ENCODE measurements at places on chromosomes 12 and 14.

DNA sequence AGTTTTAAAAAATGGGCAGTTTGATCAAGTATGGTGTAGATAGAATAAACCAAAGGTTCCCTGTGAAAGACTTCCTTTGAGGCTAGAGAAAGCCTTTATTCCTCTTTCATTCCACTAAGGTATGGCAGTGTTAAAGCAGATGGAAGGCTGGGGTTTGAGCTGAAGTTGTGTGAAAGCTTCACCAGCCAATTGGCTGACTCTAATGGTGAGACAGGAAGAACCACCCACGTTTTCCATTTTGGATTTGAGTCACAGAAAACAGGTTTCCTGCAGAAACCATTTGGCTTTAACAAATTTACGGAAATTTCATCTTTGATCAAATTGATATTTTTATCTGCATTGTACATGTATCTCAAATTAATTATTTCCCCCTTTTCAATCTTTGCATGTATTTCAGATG, 455.0 kb downstream of the PCNX1 start:
- no peak for DNase-seq

GRCh38 chr12:54032627-54033100, at the start of gene HOXC5:
Gene HOXC5, plus strand, starts transcription at chr12:54033050. Its CDS starts 73 bp downstream, at chr12:54033123.
- peak; percentile 69 for DNase-seq

- no peak for DNase-seq
Observed at GRCh38 chr12:122003651-122004611, 17.8 kb upstream of the BCL7A start.

DNA sequence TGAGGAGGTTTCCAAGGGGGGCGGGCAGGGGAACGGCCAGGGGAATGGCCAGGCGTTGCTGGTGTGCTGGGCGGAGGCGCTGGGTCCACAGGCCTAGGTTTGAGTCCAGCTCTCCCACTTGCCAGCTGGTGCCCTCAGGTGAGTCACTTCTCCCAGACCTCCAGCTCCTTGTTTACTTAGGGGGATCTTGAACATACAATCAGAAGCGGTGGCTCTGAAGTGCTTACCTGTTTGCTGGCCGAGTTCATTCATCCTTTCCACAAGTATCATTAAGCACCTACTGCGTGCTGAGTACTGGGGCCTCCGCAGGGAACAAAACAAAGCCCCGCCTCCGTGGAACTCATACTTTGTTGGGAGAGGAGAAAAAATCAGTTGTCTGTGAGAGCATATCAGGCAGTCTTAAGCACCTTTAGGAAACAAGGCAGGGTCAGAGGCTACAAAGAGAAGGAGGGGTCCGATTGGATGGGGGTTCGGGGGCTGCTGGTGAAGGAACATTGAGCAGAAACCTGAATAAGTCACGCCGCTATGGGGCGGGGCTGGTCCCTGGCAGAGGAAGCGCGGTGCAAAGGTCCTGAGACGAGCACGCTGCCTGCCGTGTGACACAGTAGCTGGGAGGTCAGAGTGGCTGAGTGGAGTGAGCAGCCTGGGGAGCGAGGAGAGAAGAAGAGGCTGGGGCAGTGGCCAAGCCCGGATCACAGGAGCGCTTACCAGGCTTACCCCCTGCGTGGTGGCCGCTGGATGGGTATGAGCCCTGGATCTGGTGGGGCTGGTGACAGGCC, 15.1 kb downstream of the MVK start:
- no peak for DNase-seq

GRCh38 chr12:29880987-29881386, 97.2 kb upstream of the TMTC1 start:
- DNase-seq = no peak

- DNase-seq = no peak
Observed at GRCh38 chr12:93974252-93974651, 174.1 kb upstream of the PLXNC1 start.

DNA sequence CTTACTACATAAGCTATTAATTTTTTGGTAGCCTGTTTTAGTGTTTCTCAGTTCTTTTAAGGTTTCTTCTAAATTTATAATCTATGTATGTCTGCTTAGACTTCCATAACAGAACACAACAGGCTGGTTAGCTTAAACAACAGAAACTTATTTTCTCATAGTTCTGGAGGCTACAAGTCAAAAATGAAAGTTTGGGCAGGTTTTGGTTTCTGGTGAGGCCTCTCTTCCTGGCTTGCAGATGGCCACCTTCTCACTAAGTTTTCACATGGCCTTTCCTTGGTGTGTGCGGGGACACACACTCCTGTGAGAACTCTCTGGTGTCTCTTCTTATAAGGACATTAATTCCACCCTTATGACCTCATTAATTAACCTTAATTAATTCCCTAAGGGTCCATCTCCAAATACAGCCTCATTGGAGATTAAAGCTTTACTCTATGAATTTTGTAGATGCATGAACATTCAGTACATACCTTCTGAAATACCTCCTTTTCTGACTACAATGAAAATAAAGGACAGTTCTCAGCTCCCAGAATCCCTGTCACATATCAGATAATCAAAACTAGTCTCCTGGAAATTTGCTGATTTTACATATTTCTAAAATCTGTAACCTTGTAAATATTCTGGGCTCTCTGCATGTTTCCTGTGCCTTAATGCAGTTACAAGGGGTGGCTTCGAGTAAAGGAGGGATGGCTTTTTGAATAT, 23.2 kb upstream of the BMAL2 start:
- no peak for DNase-seq

DNA sequence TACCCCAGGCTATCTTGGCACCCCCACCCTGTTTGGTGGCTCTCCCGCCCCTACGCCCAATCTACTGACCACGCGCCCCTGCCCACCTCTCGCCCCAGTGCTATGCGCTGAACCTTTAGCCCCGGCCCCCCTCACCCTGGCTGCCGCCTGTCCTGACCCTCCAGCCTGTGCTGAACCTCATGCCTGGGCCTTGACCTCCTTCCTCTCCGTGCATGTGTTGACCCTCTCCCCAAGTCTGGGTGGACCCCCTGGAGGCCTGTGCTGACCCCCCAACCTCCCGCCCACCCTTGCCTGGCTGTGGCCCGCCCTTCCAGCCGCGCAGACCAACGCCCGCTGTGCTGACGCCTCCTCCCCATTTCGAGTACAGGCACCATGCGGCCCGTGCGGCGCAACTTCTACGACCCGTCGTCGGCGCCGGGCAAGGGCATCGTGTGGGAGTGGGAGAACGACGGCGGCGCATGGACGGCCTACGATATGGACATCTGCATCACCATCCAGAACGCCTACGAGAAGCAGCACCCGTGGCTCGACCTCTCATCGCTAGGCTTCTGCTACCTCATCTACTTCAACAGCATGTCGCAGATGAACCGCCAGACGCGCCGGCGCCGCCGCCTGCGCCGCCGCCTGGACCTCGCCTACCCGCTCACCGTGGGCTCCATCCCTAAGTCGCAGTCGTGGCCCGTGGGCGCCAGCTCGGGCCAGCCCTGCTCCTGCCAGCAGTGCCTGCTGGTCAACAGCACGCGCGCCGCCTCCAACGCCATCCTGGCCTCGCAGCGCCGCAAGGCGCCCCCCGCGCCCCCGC, 20.7 kb downstream of the DTX1 start:
- no peak for DNase-seq

DNA sequence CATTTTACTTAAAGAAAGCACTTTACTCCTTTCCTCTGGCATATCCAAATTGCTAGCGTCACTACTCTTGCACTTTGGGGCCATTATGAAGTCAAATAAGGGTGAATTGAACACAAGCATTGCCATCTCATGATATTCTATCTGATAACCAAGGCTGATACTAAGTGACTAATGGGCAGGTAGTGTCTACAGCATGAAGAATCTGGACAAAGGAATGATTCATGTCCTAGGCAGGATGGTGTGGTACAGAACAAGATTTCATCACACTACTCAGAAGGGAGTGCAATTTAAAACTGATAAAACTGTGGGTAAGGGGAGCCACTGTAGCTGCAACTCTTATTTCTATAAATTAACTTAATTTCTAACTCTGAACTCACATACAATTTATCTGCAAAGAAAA, 7.7 kb upstream of the SLC6A15 start:
- no peak for DNase-seq

DNA sequence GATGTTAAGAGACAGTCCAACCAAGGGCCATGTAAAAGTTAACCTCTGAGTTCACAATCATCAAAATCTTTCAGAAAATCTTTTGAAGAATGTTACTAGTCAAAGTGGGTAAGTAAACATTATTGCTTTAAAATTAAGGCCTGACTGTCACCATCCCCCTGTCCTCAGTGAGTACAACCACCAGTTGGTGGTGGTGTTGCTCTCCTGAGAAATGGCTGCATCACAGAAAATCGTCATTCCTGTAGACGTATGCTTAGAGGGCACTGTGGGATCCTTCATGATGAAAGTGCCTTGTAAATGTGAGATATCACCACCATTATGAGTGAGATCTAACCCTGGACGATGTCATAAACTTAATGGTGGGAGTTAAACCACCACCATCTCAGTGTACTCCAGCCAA, 451.2 kb downstream of the RPS29 start:
- no peak for DNase-seq

- peak; percentile 75 for DNase-seq
Observed at GRCh38 chr12:54191550-54192022, 2.8 kb upstream of the SMUG1 start.

GRCh38 chr14:93107453-93107852, 8.3 kb downstream of the ITPK1 start:
- DNase-seq = no peak
